IPS-NIHi11 (cell line): ENCODE measurements at places on chromosomes 5 and 9.

DNA sequence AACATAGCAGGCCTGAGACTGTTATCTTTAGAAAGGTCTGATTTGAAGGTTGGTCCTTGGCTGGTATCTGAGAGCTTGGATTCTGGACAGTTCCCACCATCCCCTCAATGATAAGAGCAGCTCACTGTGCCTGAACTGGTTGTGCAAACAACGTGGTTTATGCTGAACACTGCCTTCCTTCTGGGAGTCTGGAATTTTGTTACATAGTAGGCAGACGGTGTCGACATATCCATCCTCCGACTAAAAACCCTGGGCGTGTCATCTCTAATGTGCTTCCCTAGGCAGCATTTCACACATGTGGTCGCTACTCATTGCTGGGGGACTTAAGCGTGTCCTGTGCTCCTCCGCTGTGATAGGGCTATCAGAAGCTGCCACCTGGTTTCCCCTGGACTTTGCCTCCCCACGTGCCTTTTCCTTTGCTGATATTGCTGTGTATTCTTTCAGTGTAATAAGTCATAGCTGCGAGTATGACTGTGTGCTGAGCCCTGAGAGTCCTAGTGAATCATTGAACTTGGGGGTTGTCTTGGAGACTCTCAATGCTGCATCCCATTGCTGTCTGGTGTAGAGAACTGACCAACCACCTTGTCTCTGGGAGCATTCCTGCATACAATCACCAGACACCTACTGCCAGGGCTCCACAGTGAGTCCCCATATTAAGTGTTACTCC is 119.1 kb upstream of the TBC1D2 start:
- peak; percentile 28 for DNase-seq

DNA sequence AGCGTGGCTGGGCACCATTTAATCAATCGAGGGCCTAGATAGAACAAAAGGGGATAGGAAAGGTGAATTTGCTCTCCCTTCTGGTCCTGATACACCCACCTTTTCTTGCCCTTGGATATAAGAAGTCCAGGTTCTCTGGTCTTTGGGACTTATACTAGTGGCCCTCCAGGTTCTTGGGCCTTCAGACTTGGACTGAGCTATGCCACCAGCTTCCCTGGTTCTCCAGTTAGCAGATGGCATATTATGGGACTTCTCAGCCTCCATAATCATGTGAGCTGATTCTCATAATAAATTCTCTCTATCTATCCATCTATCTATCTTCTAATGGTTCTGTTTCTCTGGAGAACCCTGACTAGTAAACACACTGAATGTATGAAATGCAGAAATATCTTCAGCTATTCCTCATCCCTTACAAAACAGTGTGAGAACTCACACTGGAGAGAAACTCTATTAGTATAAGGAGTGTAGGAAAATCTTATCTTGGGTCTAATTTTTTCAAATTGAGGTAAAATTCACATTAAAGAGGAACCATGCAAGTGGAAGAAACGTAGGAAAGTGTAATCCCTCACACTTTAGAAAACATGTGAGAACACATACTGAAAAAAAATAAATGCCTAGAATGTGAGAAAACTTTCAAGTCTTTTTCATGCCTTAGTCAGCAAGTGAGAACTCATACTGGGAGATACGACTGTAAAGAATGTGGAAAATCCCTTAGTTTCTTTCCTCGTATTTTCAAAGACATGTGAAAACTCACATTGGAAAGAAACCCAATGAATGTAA is 15.5 kb downstream of the PCDHB15 start:
- no peak for DNase-seq

GRCh38 chr9:128096616-128097536 is 28.8 kb downstream of the SLC25A25 start:
- DNase-seq = no peak

DNA sequence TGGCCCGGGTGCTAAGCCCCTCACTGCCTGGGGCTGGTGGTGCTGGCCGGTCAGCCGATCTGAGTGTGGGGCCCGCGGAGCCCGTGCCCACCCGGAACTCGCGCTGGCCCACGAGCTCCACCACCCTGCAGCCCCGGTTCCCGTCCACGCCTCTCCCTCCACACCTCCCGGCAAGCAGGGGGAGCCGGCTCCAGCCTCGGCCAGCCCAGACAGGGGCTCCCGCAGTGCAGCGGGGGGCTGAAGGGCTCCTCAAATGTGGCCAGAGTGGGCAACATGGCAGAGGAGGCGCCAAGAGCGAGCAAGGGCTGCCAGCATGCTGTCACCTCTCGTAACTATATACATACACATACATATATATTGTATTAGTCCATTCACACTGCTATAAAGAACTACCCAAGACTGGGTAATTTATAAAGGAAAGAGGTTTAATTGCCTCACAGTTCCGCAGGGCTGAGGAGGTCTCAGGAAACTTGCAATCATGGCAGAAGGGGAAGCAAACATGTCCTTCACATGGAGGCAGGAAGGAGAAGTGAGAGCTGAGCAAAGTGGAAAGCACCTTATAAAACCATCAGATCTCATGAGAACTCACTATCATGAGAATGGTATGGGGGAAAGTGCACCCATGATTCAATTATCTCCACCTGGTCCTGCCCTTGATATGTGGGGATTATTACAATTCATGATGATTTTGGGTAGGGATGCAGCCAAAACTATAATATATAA is 56.8 kb downstream of the LIX1 start:
- no peak for DNase-seq

- DNase-seq = no peak
Observed at GRCh38 chr9:14565352-14566016, 127.7 kb downstream of the ZDHHC21 start.
